NCI-H1092 treated with DMSO at 0.1 percent for 48 hours (cell line): ENCODE measurements at places on chromosomes 11 and 22.

DNA sequence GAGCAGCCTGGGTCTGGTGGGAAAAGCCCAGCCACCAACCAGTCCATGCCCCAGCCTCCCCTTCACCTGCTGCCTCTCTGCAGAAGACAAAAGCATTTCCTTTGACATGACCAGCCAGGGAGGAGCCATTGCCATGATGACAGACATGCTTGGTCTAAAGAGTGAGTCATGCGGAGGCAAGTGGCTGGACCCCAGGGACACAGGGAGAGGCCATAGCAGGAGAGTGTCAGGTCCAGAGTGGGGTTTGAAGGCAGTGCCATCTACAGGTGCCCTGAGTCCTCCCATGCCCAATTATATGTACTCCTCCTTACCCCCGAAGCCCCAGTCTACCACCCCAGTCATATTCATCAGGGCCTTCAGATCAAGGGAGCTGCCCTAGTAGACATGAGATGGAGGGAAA is 67.4 kb downstream of the SCN3B start:
- no peak for DNase-seq

DNA sequence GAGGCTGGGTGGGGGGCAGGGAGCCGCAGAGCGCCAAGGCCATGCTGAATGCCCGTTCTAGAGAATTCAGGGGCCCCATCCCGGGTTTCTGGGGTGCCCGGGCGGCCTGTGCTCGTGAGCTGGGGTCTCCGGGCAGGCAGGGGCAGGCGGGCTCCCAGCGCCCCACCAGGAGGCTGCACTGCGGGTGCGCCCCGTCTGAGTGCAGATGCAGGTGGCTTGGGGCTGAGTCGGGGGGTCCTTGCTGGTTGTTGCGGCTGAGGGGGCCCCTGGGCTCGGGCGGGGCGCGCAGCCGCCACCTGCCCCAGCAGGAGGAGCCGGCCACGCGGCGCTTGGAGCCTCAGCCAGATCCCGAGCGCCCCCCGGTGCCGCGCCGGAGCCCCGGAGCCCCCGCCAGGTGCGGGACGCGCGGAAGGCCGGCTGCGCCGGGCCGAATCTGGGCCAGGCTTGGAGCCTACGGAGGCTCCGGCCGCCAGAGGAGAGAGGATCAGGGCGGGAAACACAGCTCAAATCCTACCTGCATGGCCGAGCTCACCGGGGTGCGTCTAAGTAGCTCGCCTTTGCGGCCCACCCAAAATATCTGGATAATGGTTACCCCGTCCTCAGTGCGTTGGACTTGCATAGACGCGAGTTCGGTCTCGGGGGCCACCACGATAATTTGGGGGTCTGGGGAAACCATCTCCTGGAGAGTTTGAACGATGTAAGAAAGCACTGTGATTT is 590 bp upstream of the IGF2 start:
- DNase-seq, result no peak

- no peak for DNase-seq
These were observed 165.3 kb downstream of the TTC28 start for GRCh38 chr22:28514321-28514821.

DNA sequence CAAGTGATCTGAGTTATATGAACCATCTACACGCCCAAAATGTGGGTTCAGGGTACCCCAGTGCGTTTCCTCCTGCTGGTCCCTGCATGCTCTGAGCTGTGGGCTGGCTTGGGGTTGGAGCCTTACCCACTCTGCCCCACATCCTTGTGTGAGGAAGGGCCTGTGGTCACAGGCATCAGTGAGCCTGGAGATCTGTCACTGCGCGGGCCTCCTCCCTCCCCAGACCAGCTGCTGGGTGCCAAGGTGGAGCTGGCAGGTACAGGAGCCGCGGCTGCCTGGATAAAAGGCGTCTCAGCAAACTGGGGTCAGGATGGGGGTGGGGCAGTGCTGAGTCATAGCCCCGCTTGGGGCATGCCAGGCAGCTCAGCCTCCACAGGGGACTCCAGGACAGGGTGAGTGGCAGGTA is 17.9 kb downstream of the GNAZ start:
- DNase-seq, result no peak
